OCI-M1 (cell line): ENCODE measurements at places on chromosomes 1 and 21.

DNA sequence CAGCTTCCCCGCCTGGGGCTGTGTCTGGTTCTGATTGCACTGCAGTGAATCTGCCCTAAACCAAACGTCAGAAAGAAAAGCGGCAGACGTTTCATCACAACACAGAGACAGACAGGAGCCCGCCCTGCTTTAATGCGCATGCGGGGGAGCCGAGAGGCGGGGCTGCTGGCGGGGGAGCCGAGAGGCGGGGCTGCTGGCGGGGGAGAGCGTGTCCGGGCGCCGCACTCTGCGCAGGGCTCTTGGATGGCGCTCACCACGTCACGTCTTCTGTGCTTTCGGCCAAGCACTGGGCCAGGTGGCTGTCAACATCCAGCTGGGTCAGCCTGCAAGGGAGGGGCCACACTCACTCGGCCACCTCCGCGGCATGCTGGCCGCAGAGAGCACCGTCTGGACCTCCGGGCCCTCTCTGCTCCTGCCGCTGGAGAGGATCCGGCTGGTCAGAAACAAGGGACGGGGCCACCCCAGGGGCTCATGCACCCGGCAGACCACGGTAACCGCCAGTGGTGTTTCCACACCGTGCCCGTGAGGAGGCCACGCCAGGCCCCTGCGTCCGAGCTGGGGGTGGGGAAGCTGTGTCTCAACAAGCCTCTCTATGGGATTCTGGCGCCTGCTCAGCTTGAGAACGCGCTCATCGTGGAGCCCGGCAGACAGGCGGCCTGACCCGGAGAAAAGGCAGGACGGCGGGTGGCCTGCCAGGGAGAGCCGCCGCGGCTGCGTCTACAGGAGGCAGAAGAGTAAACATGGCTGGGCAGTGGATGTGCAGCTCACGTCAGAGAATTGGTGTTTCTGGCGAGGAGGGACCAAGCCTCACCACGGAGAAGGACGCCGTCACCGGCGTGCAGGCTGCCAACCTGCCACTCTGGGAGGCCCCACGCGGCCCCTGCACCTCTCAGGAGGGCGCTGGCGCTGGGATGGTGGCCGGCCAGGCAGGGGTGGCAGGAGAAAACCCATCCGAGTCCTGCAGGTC is 4.8 kb downstream of the FAAP20 start:
- DNase-seq = no peak

DNA sequence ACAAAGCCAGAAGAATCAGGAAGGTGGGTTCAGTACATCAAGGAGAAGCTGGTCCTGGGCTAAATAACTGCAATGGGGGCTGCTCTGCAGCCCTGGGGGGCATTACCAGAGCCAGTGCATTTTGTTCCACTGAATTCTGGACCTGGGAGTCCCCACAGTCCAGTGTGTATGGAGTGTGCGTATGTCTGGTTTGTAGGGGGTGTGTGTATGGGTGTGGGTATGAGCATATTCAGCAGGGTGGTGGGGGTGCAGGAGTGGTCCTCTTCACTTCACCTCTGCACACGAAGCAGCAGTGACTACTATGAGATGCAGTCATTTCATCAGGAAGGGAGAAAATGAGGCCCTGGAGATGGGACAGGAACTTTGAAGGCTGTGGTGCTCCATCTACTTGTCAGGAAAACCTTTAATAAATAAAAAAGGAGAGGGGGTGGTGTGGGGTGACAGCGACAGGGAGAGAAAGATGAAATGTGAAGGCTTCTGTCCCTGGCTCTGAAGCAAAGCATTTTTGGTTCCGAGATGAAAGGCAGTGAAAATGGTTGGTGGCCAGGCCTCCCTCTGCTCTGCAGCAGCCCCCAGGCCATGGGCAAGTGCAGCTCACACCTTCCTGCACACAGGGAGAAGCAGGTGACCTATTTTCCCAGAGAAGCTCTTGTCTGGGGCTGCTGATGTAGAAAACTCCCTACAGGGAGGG is 121.5 kb upstream of the CACHD1 start:
- no peak for DNase-seq

DNA sequence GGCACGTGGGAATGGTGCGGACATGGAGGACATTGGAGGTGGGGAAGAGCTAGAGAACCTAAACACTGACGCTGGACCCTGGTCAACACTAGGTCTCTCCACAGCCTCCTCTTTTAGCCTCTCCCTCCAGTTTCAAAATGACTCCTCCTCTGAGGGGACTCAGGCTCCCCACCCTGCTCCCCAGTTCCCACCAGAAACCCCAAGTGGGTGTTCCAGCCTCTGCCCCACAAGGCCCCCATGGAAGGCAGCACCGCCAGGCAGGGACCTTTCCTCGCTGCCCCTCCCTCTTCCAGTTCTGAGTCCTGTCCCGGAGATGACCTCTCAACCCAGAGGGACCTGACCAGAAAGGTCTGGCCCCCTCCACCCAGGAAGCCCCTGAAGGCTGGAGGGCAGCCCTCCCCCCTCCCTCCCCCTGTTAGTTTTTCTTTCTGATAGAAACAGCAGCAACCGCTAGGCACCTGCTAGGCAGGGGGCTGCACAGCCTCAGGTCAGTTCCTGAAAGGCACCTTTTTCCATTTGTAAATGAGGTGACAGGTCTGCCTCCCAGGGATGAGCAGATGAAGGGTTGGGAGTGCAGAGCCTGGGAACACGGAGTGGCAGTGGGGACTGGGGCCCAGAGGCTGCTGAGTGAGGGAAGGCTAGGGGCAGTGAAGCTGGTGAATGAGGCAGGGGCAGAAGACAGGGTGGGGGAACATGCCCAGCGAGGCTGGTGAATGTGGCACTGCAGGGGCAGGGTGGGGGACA is 9.3 kb upstream of the ITGB2 start:
- no peak for DNase-seq

- DNase-seq = no peak
Measured at GRCh38 chr21:36010801-36011200, 49.5 kb downstream of the SETD4 start.

DNA sequence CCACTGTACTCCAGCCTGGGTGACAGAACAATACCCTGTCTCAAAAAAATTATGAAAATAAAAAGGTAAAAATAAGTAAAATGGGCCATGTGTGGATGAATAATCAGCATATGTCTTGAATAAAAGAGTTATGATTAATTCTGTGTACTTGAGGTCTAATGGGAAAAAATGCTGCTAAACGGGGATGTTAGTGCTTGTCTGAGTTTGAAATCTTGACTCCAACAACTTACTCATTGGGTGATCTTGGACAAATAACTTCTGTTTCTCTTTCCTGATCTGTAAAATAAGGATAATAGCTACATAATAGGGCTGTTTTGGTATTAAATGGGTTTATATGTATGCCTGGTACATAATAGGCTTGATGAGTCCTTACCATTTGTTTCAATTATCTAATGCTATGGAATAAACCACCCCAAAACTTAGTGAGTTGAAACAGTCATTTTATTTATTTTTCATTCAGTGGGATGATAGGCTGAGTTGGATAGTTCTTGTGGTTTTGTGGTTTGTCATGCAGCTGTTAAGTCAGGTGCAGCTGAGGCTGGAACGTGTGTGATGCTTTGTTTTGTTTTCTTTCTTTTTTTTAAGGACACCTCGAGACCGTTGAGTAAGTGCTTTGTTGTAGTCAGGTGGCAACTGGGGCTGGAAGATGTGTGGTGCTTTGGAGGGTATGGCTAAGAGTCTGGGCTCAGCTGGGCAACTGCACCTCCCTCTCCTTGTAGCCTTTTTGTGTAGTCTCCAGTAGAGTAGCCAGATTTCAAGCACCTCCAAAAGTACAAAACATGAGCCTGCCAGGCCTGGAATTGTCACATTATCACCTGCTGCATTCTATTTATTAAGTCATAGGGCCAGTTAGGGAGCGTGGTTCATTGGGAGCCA is 4.9 kb downstream of the MDM4 start:
- peak; percentile 86 for DNase-seq

DNA sequence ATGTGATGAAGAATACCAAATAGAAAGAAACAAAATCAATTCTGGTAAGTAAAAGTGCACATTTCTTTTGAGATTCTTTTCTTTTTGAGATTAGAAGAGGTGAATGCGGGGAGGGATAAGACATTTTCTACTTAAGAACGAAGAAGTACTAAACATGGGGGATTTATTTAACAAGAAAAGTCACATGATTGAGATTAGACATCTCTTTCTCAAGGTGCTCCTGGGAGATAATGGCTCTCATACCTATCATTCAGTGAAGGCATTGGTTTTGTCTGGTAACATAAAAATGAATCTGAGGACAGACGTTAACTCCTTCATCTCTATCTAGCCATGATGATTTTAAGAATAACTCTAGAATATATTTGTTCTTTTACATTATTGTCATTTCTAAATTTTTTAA is 147.9 kb upstream of the SAMSN1 start:
- DNase-seq = peak; percentile 86

DNA sequence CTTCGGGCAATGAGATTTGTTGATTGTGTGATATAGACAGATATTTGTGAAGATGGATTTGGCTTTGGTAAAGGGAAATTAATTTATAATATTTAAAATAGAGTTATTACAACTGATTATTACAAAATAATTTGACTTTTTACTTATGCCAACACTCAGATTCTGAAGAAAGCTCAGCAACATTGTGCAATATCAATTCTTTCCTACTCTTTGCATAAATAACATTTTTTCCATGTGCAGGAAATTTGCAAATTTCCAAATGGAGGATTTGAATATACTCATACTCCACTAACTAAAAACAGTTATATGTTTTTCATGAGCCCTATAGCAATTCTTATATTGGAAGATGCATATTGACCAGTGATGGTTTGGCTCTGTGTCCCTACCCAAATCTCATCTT is 676.4 kb upstream of the ADAMTS5 start:
- no peak for DNase-seq

GRCh38 chr1:197065559-197065958 is 1.5 kb downstream of the F13B start:
- no peak for DNase-seq
